ENCODE measurements at places on chromosomes 2 and 18. TPM values are rescaled to one million over a fixed set of nuclear protein-coding genes. Genes with fewer than 3 reads are reported as not detected.

DNA sequence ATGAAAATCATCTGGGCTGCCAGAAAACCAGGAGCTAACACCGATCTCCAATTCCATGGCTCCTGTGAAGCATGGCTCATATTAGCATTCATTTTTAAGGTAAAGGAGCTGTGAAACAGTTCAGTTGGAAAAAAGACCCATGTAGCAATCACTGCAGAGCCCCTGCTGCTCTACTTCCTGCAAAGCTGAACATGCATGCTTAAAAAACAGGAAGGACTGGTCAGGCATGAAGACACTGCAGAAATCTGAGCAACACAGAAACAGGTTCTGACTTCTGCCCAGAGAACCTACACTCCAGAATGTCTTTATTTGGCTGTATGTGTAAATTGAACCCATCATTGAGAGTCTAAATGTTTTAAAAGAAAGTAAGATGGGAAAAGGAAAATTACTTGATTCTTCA is 950.6 kb downstream of the DCDC2C start:
- DNase-seq, result peak; percentile 24

DNA sequence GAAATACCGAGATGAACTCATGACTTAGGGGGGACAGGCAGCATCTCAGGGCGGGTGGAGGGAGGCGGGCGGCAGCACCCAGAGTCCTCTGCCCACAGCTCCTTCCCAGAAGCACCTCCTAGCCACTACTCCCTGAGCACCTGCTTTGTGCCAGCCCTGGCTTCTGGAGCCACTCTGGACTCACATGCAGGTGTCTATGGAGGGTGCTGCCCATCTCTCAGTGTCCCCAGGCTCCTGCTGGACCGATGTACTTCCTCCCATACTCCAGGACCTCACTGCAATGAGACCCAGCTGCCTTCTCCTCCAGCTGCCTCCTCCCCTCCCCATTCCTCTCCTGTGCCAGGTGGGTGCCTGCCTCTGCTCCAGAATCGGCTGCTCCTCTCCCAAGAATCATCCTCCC is 22.1 kb upstream of the OTOS start:
- DNase-seq, result no peak

- no peak for DNase-seq
Observed at GRCh38 chr2:109487871-109488655, 125.7 kb downstream of the SEPTIN10 start.

Gene NT5DC4
- 0.37 TPM for polyA plus RNA-seq

Gene TRPM8
- 0.56 TPM for polyA plus RNA-seq

Gene DSG4
- polyA plus RNA-seq, result not detected

Gene AKAIN1
- not detected for polyA plus RNA-seq
